Esophagus (tissue), 2 donors: ENCODE measurements at places on chromosomes 16 and 17. TPM values are rescaled to one million over a fixed set of nuclear protein-coding genes. Genes with fewer than 3 reads are reported as not detected.

The TBC1D3I gene
- 0.38 TPM for polyA plus RNA-seq

The OR3A3 gene
- polyA plus RNA-seq: not detected

The CTRB2 gene
- 0.35 TPM for polyA plus RNA-seq

The HBA2 gene
- 0.49 TPM for polyA plus RNA-seq

The GEMIN4 gene
- polyA plus RNA-seq: 12.8 TPM

The CSH1 gene
- not detected for polyA plus RNA-seq

The GOT2 gene
- 66.1 TPM for polyA plus RNA-seq

The HOXB4 gene
- polyA plus RNA-seq: 4.2 TPM

The GRB7 gene
- polyA plus RNA-seq: 55.0 TPM

The STX8 gene
- 44.8 TPM for polyA plus RNA-seq

The CACNA1H gene
- 6.5 TPM for polyA plus RNA-seq

The GDPD3 gene
- polyA plus RNA-seq: 49.2 TPM

The ABCA9 gene
- polyA plus RNA-seq: 0.69 TPM

The SERPINF2 gene
- polyA plus RNA-seq: 2.9 TPM

The KRTAP3-1 gene
- polyA plus RNA-seq: 0.39 TPM

The KCTD11 gene
- polyA plus RNA-seq: 39.3 TPM

The MARCHF10 gene
- polyA plus RNA-seq: 0.14 TPM

The SLFN11 gene
- 2.7 TPM for polyA plus RNA-seq

The CCL13 gene
- polyA plus RNA-seq: 0.24 TPM

The SBK1 gene
- polyA plus RNA-seq: 0.36 TPM

The SPATA2L gene
- 4.8 TPM for polyA plus RNA-seq

The PRAC2 gene
- polyA plus RNA-seq: 0.41 TPM

The PLXDC1 gene
- polyA plus RNA-seq: 6.0 TPM

The ABCC11 gene
- polyA plus RNA-seq: 0.08 TPM

The MYCBPAP gene
- polyA plus RNA-seq: 0.05 TPM

The MYOCD gene
- 2.3 TPM for polyA plus RNA-seq

The TIGD7 gene
- 0.99 TPM for polyA plus RNA-seq

The PRR35 gene
- 0.24 TPM for polyA plus RNA-seq

The MMP28 gene
- 14.8 TPM for polyA plus RNA-seq

The TLCD3B gene
- 0.16 TPM for polyA plus RNA-seq

The SLC13A2 gene
- polyA plus RNA-seq: 0.02 TPM

The ACSM5 gene
- 0.58 TPM for polyA plus RNA-seq

The TP53TG3F gene
- not detected for polyA plus RNA-seq

The CRYM gene
- 5.3 TPM for polyA plus RNA-seq
